ENCODE measurements at places on chromosomes 2 and 18. TPM values are rescaled to one million over a fixed set of nuclear protein-coding genes. Genes with fewer than 3 reads are reported as not detected.
A peak's percentile ranks its signal among the peaks of the same experiment; 100 is the strongest.

GRCh38 chr18:39571511-39571910, 2005.9 kb upstream of the CELF4 start:
- DNase-seq = no peak

- DNase-seq = no peak
Observed at GRCh38 chr2:134225173-134225572, 28.7 kb upstream of the MGAT5 start.

GRCh38 chr2:154527962-154528361, 170.5 kb upstream of the KCNJ3 start:
- no peak for DNase-seq

- DNase-seq = no peak
Observed at GRCh38 chr2:45612285-45612684, 1.2 kb upstream of the SRBD1 start.

- DNase-seq = no peak
Observed at GRCh38 chr2:45606796-45607195, 4.3 kb downstream of the SRBD1 start.

DNA sequence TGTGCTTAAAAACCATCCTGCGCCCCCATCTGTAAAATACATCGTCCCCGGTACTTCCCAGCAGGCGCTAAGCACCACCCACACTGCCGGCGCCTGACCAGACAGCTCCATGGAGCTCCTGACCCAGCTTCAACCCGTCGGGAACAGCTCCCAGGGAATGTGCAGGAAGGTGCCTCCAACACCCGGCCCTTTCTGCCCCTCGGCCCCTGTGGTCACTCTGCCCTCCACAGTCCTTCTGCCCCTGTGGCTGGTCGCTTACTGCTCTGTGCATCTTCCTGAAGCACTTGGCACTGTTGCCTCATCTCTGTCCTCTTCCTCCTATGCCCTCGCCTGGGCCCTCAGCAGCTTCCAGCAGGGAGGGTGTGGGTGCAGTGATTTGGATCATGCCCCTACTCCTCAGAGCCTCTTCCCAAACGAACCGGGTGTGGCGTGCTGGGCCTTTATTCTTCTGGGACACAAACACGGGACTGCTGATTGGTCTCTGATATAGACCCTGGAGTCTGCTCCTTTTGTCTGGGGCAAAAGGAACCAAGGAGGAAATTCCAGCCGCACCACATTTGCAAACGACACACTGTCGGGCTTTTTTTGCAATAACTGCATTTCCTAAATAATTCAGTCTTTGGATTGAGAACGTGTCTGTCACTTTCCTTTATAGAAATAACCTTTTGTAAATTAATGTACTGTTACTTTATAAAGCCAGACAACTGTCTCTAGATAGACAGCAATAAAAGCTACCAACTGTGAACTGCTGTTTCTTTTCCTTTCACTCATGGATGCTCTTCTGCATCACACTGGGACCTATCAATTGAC, 65.9 kb downstream of the ADI1 start:
- no peak for DNase-seq

DNA sequence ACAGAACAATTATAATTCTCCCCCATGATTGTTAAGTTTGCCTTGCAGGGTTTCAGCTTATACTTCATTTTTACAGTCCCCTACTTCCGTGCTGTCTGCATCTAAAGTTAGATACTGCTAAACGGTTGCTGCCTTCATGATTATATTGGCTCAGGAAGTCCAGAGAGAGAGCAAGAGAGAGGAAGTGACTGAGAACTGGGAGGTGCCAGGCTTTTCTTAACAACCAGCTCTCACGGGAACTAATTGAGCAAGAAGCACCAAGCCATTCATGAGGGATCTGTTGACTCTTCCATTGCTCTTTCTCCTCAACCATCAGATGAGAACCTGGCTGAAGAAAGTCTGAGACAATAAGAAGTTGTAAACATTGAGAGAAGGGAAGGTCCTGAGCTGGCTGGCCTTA, 125.5 kb upstream of the SIX2 start:
- DNase-seq = no peak

SLC14A1 gene
- total RNA-seq = 0.50 TPM

DNA sequence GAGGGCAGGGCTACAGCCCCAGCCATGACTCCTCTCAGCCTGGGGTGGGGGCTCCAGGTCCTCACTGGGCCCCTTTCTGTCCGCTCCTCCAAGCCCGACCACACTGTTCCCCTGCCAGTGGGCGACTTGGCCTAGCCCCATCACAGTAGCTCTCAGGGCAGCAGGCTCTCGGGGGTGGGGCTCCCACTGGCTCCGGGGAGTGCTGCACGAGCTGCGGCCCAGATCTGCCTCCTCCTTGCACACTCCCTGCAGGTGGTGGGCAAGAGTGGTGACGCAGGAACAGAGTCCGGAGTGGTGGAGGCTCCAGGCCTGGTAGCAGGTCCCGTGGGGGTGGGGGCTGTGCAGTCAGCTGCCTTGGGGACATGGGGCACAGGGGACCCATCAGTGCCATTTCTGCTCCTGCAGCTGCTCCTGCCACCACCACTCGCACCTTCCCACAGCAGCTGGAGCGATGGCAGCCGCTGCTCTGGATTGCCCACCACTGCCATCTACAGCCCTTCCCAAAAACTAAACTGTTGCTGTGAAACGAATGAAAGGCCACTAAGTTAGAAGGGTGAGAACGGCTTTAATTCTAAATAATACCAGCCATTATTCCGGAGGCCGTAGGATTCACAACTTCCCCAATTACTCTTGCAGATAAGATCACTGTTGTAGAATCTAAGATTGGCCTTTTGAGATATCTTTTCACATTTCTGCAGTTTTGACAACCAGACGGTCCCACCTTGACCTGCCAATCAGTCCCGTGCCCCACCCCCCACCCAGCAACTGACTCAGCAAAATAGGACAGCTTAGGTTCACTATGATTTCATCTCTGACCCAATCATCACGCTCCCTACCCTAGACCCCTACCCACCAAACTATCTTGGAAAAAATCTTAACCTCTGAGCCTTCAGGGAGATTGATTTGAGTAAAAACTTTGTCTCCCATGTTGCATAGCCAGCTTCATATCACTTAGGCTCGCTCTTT, 530.2 kb downstream of the DCC start:
- DNase-seq = no peak

SLC20A1 gene
- total RNA-seq = 47.8 TPM

GRCh38 chr2:187435756-187436155, 12.3 kb downstream of the CALCRL start:
- no peak for DNase-seq

CFAP210 gene
- 12.6 TPM for total RNA-seq

ANKRD53 gene
- total RNA-seq = 10.6 TPM

DNA sequence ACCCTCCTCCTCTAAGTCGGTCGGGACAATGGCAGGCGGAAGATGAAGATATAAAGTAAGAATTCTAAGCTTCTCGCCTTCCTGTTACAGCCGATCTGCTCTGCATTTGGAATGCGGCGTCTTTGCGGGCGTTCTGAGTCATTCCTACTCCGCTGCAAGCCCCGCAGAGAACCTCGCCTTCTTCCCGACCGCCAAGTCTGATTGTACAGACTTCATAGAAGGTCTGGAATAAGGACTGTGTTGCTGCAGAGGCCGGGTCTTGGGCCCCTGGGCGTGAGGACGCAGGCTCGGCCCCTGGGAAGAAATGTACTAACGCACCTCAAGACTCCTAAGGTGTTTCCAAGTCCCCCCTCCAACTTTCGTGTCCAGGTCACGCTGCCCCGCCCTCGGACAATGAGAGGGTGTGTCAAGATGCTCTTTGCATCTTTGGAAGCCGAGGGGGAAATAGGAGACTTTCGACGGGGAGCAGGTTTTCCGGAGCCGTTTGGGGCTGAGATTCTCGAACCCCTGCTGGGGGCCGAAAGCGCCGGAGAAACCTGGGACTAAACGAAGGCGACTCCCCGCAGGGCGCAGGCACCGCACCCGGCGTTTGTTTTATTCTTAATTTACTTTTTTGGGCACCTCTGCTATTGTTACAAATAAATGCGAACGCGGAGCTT, 12.7 kb upstream of the PAX3 start:
- no peak for DNase-seq

GRCh38 chr2:39719317-39719716, 53.6 kb downstream of the TMEM178A start:
- peak; percentile 44 for DNase-seq

CD207 gene
- 0.19 TPM for total RNA-seq

DNA sequence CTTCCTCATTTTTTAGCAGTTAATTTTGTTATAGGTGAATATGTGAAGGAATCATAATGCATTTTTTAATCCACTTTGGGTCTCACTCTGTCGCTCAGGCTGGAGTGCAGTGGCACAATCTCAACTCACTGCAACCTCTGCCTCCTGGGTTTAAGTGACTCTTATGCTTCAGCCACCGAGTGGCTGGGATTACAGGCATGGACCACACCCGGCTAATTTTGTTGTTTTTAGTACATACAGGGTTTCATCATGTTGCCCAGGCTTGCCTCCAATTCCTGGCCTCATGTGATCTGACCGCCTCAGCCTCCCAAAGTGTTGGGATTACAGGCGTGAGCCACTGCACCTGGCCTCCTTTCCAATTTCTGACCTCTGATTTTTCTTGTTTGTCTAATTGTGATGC, 17.7 kb downstream of the SCYGR5 start:
- DNase-seq = no peak

DNA sequence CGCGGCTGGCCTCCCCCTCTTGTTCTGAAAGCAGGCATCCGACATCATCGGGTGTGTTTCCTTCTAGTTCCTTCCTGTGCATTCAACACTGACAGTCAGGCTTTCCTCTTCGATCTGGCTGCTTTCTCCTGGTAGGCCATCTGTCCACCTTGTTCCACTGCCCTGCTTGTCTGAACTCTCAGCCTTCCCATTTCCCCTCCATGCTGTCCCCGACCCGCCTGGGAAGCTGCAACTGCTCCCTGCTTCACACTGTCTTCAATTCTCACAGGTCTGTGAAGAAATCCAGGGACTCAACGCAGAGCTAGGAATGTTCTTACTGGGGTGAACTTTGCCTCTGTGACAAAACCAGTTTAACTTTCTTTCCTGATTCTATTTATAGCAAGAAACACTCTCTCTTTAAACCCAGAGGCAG, 43.0 kb downstream of the KIF3C start:
- DNase-seq = no peak

- DNase-seq = no peak
Observed at GRCh38 chr18:63299837-63300745, 19.5 kb downstream of the BCL2 start.

DNA sequence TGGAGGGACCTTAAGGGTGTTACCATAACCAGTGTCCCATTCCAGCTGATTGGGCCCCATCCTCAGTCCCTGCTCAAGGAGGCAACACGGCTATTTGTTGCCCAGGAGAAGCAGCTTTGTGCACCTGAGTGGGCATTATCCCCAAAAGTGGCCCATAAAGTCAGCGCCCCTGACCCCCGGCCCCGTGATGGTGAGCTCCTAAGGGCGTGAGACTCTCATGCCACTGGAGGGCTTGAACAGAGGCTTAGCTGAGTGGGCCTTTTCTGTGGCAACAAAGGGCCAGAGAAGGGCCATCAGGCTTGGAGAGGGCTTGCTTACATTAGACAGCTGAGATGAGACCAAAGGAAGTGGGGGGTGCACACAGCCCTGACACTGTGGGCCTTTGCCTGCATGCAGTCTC, 99.2 kb upstream of the RAB6C start:
- peak; percentile 3 for DNase-seq

GRCh38 chr2:125364192-125364983, 1291.6 kb upstream of the GYPC start:
- DNase-seq = no peak

DNA sequence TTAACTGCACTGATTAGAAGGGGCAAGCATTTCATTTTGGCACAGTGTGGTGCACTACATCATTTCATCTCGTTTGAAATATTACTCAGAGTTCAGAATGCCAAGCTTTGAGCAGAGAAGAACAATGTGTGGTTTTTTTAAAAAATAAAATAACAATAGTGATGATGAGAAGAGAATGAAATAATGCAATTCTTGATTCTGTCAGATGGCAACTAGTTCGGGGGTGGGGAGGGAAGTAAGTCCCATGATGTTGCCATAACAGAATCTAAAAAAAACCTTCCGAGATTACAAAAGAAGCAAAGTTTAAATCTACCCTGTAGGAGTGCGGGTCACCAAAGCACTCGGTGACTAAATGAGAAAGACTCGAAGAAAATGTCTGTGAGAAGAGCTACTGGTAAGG, 490.4 kb downstream of the NR4A2 start:
- DNase-seq = no peak

- DNase-seq = no peak
Observed at GRCh38 chr2:200650195-200650594, 64.4 kb downstream of the AOX1 start.

GRCh38 chr2:72834596-72834995, 8.8 kb upstream of the EXOC6B start:
- DNase-seq = no peak

ARHGEF33 gene
- total RNA-seq = 6.2 TPM

DNA sequence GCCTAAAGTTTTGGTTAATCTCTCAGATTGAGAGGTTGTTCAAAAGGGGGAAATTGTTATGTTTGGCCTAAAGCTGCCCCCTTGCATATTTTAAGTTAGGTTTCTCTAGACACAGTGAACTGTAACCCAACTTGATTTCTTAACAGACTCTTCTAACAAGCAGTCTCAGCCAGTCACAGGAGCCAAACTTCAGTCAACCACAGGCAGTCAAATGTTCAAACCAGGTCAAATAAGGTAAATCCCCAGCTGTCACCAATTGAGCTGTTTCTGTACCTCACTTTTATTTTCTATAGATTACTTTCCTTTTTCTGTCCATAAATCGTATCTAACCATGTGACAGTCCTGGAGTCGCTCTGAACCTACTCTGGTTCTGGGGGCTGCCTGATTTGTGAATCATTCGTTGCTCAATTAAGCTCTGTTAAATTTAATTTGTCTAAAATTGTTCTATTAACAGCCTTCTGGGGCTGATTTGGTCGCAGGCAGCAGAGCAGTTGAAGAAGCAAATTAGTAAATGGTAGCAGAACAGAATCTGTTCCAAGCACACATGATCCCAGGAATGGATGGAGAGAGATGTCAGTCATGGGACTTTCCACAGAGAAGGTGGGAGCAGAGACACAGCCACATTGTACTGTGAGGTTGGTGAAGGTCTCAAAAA, 16.4 kb upstream of the NFU1 start:
- no peak for DNase-seq

PSMG2 gene
- 114 TPM for total RNA-seq

DNA sequence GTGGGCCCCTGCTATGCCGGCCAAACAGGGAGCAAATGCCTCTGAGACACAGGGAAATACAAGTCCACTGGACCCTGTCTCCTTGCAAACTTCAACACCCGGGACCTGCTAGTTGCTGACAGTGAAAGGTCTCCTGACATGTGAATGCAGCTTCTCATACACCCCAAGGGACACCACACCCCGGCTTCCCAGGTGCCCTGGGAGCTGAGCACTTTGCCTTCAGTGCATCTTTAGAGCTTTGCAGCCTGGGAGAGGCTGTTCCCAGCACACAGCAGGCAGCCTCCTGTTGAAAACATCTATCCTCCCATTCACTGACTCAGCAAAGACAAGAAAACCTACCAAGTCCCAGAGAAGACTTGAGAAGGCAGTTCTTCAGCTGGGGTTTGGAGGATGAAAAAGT, 143.4 kb downstream of the COL6A3 start:
- no peak for DNase-seq

- no peak for DNase-seq
Observed at GRCh38 chr2:125310657-125311364, 1285.7 kb downstream of the CNTNAP5 start.

All from testis (tissue), 5 donors.